Glomerular endothelial cell (primary cell): ENCODE measurements at places on chromosomes 7 and 10. TPM values are rescaled to one million over a fixed set of nuclear protein-coding genes. Genes with fewer than 3 reads are reported as not detected.

TAS2R3 gene
- 0.35 TPM in 1 of 2 replicates, not detected in the other for total RNA-seq

SSC4D gene
- 1.4 and 2.0 TPM in 2 replicates for total RNA-seq

STEAP4 gene
- not detected in 2 replicates for total RNA-seq

C10orf53 gene
- total RNA-seq, result not detected in 2 replicates

VAX1 gene
- not detected in 2 replicates for total RNA-seq

KIAA1549 gene
- total RNA-seq, result 7.8 and 8.7 TPM in 2 replicates

SAP25 gene
- total RNA-seq, result 0.29 and 1.8 TPM in 2 replicates

TMEM176B gene
- total RNA-seq, result not detected in 2 replicates

EVX1 gene
- not detected in 2 replicates for total RNA-seq
